ENCODE measurements at places on chromosomes 4 and X.

GRCh38 chr4:139921429-139922184 lies 232.4 kb downstream of the MAML3 start:
- no peak for DNase-seq

DNA sequence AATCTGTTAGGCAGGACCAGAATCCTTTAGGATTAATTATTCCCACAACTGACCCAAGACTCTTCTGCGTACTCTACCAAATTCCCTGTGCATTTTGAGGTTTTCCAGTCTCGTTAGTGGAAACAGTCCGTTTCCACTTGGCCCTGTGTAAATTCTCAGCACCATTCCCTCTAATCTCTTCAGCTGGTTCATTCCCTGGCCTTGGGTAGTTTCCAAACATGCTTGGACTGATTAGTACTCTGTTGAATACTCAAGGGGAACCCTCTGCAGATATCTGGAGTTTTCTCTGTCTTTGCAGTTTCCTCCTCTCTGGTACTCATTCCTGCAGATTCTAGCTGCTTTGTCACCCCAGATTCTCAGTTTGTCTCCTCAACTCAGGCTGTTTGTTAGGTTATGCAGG lies 80.4 kb downstream of the ZFX start:
- no peak for DNase-seq

GRCh38 chr4:76764251-76764650 lies 133.7 kb downstream of the SOWAHB start:
- DNase-seq: peak; percentile 73

- no peak for DNase-seq
Measured at GRCh38 chrX:11954176-11954575, 184.1 kb upstream of the FRMPD4 start.

DNA sequence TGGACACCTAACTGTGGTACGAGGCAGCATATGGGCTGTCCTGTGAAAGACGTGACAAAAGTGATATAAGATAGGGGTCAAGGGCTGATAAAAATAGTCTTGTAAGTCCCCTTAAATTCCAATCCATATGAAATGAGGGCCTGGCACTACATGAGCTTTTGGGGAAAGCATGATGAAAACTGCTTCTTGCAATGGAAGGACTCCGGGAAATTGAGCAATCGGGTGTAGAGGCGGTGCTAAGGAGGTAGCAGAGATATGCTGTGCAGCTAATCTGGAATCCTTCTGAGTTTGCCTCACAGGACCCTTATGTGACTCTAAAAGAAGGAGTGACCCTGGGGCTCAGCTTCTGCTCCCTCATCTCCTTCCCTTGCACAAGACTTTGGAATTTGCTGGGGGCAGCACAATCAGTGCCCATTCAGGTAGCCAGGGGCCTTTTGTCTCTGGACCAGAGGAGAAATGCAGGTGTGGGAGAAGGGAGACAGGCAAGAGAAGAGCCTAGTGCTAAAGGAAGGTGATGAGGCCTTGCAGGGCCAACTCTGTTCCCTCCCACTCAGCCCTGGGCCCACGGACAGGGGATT lies 12.8 kb downstream of the CLDN2 start:
- DNase-seq: peak; percentile 1

DNA sequence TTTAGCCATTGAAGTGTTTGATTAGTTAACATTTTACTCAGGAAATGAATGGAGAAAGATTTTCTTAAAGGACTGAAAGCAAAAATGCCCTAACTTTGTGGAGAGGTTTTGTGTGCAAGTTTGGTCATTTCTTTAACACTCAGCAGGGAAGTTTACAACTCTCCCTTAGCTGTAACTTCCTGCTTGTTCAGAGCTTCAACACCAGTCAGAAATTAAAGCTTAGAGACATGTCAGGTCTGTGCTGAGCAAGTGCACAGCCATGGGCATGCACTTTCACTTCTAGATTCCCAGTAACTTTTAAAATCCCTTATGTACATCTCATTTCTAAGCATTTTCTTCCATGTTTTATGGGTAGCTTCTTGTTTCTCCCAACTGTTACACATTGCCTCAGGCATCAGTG lies 326.0 kb downstream of the ACTRT1 start:
- no peak for DNase-seq

All from HFFc6 (cell line).